GM12891 (cell line): ENCODE measurements at places on chromosomes 16 and 17.
A peak's percentile ranks its signal among the peaks of the same experiment; 100 is the strongest.

DNA sequence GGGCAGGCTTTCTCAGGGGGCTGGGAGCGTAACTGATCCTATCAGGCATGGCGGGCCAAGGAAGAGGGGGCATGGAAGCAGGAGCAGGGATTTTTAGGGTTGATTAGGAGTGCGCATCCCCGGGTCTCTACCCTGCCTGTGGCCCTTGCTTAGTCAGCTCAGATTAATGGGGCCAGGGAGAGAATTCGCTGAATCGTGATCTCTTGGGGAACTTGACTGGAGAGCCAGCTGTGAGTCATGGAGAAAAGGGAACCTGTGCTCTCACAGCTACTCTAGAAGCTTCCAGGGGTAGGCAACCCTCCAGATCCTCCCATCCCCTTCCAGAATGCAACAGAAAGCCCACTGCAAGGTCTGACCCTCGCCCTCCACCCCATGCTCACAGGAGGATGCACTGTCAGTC is 3.6 kb downstream of the FOXN1 start:
- DNase-seq: no peak

DNA sequence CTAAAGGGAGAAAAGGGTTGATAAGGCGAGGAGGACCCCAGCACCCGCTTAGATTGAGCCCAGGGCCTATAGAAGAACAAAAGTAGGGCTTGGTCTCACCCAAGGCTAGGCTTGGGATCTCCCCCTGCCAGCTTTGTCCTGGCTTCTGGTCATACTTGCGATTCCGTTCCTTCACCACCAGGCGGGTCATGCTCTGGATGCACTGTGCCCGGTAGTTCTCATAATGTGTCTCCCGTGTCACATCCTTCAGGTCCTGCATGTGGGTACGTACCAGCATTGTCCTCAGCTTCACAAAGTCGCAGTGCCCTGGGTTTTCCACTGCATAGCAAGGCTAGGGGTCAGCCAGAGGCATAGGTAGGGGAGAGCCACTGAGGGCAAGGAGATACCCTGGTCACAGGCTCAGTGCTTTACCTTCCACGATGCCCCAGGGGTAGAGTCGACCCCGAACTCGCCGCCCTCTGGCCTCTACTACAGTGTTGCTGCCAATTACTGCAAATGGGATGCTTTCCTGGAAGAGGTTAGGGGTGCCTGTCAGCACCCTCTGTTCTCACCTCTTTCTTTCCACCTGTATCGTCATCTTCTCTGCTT is 6.5 kb upstream of the MTMR4 start:
- DNase-seq: no peak

- DNase-seq: peak; percentile 33
Measured at GRCh38 chr17:44005527-44006271, 1.3 kb downstream of the NAGS start.

- DNase-seq: no peak
Measured at GRCh38 chr16:74563828-74564263, 43.1 kb downstream of the GLG1 start.

DNA sequence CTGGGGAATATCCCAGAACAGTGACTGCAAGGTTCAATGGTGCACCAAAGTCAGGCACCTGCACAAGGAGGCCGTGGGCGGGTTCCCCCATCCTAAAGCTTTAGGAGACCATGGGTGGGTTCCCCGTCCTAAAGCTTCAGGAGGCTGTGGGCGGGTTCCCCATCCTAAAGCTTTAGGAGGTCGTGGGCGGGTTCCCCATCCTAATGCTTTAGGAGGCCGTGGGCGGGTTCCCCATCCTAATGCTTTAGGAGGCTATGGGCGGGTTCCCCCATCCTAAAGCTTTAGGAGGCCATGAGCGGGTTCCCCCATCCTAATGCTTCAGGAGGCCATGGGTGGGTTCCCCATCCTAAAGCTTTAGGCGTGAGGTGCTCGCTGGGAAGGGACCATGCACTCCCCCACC is 313.3 kb downstream of the FOXL1 start:
- no peak for DNase-seq
